ENCODE measurements at places on chromosomes 12 and 14.

DNA sequence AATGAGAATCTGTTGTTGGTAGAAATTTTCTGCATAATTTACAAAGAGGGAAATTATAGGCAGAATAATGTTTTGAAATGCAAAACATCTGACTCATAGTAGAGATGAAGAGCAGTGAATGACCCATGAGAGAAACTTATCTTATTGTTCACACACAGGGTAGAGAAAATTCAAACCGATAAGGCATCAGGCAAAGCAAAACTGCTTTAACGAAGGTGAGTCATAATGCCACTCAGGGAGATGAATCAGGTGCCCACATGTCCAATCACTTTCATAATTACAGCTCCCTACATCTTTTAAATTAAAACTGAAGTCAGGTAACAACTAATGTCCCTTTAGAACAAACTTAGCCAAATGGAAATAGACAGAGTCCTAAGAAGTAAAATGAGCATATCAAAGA is 265.6 kb upstream of the GARIN6 start:
- no peak for DNase-seq

GRCh38 chr12:88876857-88877256 is 296.6 kb upstream of the KITLG start:
- no peak for DNase-seq

DNA sequence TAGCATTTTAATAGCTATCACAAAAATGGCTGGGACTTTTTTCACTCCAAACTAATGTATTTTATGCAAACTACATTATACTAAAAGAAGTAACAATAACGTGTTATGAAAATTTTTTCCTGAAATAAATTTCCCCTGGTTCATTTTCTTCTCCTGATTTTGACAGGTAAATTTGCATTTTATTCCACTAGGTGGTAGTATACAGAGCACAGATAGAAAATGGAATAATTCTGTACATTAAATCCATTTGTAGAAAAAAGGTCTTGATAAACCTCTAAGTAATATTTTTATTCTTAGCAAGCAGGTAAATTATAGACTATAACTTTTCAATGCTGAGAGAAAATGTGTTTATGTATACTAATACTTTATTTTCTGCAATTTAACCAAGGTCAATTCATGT is 96.5 kb downstream of the BCAT1 start:
- peak; percentile 11 for DNase-seq

GRCh38 chr12:25655702-25656101 is 102.6 kb upstream of the LMNTD1 start:
- no peak for DNase-seq

GRCh38 chr14:68271913-68272391 is 452.4 kb downstream of the RAD51B start:
- no peak for DNase-seq

- DNase-seq, result no peak
Observed at GRCh38 chr12:96015672-96016071, 19.5 kb upstream of the HAL start.

GRCh38 chr12:6961278-6961694 is 9.2 kb downstream of the PHB2 start:
- peak; percentile 94 for DNase-seq

- DNase-seq, result no peak
Observed at GRCh38 chr12:39239490-39240486, 203.1 kb downstream of the KIF21A start.

DNA sequence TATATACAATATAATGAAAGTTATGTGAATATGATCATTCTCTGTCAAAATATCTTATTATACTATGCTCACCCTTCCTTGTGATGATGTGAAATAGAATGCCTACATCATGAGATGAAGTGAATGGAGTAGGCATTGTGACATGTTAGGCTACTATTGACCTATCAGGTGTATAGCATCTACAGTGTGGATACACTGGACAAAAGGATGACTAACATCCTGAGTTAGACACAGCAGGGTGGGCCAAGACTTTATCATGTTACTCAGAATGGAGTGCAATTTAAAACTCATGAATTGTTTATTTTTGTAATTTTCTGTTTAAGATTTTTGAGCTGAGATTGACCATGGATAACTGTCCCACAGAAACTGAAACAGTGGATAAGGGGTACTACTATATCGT is 53.4 kb upstream of the NAV3 start:
- DNase-seq, result no peak

- DNase-seq, result no peak
Observed at GRCh38 chr12:71967211-71967610, 28.6 kb downstream of the TPH2 start.

GRCh38 chr12:18982226-18982949 is 147.1 kb upstream of the PLEKHA5 start:
- DNase-seq, result no peak

DNA sequence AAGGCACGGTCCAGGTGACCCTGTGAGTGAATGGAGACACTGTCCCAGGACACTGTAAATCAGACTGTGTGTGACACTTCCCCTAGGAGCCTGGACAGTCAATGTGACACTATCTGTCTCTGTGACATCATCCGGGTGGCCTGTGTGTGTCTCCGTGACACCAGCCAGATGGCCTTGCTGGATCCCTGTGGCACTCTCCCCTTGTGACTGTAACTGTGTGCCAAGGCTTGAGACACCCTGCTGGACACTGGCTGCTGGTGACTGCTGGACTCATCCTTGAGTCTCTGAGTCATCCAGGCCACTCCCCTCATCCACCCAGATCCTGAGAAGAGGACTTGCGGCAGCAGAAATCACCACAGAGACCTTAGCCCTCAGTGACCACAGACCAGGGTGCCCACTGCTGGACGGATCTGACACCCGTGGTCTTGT is 51.6 kb downstream of the MVK start:
- DNase-seq, result no peak

- no peak for DNase-seq
Observed at GRCh38 chr12:104888481-104888880, 69.6 kb downstream of the SLC41A2 start.

DNA sequence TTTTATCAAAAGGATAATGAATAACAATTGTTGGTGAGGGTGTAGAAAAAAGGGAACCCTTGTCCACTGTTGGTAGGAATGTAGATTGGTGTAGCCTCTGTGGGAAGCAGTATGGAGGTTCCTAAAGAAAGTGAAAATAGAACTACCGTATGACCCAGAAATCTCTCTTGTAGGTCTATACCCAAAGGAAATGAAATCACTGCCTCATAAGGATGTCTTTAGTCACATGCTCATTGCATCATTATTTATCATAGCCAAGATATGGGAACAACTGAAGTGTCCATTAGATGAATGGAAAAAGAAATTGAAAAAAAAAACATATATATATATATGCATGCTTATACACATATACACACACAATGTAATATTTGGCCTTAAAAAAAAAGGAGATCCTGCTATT is 158.8 kb upstream of the NPAS3 start:
- DNase-seq, result no peak
